AG04450 (cell line): ENCODE measurements at places on chromosomes 3 and 15.

DNA sequence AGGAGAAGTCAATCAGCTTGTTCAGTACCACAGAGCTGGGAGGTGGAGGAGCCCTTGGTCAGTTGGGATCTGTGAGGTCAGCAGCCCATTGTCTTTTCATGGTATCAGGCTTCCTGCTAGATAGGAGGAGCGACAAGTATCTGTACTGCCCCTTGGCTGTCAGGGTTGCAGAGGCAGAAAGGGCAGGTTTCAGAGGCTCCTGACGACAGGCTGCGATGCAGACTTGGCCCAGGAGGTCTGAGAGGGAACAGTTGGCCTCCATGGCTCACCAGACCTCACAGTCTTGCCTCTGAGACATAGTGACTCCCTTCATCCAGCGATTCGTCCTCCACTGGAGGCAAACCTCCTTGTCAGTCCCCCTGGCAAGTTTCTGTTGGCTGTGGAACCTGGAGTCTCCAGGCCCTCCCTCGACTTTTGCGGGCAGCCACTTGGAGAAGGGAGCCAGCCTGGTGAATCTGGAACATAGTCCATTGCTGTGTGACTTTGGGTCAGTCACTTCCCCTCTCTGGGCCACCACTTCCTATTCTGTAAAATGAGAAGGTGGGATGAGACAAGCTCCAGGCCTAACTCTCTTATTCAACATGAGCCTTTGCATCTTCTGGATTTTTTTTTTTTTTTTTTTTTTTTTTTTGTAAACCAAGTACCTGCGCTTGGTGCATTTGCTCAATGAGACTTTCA lies 177.9 kb upstream of the TLE3 start:
- no peak for DNase-seq

DNA sequence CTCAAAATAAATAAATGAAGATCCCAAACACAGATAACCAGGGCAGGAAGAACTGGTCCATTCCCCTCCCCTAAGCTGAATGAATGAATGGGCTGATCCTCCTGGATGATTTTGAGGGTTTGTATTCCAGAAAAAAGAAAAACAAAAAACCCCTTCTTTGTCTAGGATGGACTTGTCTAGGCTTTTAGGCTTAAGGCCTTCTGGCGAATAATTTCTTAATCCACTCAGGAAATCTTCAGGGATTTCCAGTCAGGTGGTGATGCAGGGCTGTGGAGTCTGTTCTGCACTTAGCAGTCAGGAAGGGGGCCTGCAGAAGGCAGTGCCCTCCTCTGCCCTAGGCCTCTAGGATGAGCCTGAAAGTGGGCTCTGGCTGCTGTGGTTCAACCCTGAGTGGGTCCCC lies 52.1 kb downstream of the BDH1 start:
- no peak for DNase-seq

- DNase-seq: no peak
Measured at GRCh38 chr3:105260385-105260784, 106.3 kb upstream of the ALCAM start.

GRCh38 chr3:9623148-9623547 lies 26.2 kb upstream of the MTMR14 start:
- DNase-seq: no peak

GRCh38 chr3:181250714-181251113 lies 261.2 kb upstream of the DNAJC19 start:
- no peak for DNase-seq

DNA sequence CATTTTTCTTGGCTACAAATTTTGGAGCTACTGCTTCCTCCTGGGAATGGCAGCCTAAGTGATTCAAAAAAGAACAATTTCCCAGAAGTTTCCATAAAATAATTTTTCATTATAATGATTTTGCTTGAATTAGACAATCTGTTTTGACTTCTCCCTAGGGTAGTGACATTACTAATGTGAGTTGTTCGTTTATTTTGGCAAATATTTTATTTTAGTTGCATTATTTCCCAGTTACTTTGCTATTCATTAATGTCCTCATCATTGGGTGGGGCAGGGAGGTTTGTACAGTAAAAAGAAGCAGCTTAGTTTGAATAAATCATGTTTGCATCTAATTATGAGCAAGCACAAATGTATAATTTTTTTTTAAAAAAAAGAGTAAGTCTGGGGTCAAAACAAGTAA lies 686.6 kb downstream of the ROBO2 start:
- DNase-seq: no peak

DNA sequence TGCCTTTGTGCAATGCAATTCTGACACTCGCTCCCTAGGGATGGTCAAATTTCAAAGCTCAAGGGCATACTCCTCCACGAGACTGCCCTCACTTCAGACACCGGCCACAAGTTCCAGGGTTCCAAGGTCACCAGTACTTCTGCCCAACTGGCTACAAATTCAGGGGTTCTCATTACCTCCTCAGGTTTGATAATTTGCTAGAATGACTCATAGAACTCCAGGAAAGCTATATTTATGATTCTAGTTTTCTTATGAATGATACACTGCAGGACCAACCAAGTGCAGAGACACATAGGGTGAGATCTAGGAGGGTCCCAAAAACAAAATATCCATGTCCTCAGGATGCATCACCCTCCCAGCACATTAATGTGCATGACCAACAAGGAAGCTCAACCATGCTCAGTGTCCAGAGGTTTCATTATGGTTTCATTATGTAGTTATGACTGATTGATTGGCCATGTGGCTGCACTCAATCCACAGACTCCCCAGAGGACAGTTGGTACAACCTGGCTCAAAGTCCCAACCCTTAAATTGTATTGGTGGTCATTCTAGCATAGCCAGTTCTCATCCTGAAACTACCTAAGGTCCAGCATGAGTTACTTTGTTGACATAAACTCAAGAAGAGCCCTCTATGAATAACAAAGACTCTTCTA lies 170.4 kb upstream of the LRRN1 start:
- DNase-seq: no peak

- no peak for DNase-seq
Measured at GRCh38 chr15:52466716-52467115, 62.0 kb downstream of the MYO5A start.

- DNase-seq: no peak
Measured at GRCh38 chr3:130316169-130316568, 29.3 kb upstream of the COL6A5 start.

DNA sequence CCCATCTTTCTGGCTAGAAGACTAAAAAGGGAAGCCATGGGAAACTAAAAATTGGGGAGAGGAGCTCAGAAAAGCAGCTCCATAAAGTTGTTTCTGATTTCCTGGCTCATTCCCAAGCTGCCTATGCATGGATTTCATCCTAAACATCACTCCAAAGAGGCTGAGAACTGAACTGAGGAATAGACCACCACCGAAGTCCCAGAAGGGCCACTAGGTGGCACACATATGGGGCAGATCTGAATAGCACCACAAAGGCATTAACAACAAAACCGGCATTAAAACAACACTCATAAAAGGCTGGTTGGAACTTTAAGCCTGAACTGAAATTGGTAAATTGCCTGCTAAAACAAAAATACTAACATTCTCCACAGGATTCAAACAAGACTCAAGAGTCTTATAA lies 106.3 kb downstream of the PLD1 start:
- DNase-seq: no peak

DNA sequence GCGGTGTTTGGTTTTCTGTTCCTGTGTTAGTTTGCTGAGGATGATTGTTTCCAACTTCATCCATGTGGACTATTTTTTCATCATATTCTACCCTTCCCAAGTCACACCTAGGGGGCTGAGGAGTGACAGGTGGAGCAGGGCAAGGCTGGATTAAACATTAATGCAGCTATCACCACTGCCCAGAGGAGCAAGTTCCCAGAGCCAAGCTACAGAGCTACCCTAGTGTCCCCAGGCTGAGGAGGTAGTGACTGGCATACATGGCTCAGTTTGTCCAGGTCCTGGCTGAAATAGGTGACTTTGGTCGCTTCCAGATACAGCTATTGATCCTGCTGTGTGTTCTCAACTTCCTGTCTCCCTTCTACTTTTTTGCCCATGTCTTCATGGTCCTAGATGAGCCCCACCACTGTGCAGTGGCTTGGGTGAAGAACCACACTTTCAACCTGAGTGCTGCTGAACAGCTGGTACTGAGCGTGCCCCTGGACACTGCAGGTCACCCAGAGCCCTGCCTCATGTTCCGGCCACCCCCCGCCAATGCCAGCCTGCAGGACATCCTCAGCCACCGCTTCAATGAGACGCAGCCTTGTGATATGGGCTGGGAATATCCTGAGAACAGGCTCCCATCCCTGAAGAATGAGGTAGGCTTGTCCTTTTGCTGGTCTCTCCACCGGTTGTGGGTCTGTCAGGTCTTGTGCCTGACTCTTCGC lies at the start of gene SLC22A13:
Gene SLC22A13 (plus strand): TSS at position 209 of the 704 bp plus-strand sequence. CDS start 49 bp downstream, at position 258.
- DNase-seq: no peak

DNA sequence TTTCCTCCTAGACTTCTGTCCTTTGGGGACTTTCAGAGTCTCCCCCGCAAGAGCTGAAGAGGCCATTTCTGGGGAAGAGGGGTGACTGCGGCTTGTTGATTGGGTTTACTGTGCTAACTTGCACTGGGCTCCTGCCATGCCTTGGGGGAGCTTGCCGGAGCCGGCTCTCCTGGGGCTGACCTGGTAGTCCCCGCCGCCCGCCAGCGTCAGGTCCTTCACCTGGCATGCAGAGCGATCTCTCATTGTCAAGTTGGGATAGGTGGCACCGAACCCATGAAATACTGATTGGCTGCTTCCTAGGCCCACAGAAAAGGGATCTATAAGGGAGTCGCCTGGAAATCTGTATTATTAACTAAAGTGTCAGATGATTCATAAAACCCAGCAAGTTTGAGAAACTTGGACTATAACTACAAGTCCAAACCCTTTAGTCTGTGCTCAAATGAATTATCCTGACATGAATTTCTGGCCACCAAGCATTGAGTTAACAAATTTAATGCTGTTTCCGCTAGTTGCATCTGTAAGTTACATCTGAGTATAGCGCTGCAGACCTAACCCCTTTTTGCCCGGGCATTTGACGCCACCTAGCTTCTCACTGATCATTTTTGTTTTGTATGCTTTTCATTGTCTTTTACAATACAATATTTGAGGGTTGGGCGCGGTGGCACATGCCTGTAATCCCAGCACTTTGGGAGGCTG lies 607 bp upstream of the IMP3 start:
- no peak for DNase-seq

DNA sequence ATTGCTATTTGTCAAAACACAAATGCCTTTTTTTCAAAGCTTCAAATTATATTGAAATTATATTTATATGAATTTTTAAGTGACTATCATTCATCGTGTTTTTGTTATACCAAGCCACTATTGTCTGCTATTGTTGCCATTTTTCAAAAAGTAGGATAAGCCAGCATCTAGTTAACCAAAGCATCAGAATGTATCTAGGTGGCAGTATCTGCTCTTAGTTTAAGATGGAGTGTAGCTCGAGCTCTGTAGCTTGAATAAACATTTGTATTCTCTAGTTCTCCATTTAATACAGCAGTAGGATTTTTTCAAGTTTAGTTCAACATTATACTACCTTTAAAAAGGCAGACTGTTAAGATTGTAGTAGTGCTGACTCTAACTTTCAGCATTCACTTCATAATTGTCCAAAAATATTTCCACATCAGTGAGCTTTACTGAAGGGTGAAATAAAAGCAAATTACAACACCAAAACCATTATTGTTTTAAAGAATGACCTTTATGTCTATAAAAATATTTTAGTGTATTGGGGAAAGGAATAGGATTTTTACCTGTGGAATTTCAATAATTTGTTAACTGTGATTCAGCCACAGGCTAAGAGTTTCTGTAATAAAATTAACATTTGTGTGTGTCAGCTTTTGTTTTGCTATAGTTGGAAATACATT lies 19.6 kb upstream of the C15orf61 start:
- DNase-seq: no peak

DNA sequence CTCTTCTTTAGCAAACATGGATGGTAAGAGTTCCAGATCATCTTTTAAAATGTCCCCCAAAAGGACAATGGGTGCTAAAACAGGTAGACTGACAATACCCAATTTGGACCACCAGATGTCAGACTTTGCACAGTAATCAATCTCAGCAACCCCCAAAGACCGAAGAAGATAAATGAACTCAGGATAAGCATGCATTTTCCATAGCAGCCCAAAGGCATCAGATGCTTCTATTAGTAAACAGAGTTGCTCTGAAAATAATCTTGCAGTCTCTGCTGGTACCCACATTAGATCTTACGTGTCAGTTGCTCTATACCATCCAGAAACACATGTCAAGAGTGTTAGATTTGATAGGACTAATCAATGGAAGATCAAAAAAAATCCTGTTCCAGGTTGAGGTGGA lies 20.6 kb downstream of the MYH15 start:
- DNase-seq: no peak

DNA sequence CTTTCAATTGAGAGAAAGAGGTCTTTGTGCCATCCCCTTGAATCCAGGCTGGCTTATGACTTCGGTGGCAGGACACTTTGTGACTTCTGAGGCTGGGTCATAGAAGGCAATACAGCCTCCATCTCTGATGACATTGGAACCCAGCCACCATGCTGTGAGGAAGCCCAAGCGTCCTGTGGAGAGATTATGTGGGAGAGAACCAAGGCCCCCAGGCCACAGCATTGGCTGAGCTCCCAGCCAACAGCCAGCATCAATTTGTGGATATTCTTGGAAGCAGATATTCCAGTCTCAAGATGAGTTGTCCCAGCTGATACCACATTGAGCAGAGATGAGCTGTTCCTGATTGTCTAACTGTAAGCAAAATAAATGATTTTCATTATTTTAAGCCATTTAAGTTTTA lies 12.7 kb upstream of the XIRP1 start:
- no peak for DNase-seq

- DNase-seq: no peak
Measured at GRCh38 chr3:55683666-55684270, 196.7 kb upstream of the WNT5A start.

DNA sequence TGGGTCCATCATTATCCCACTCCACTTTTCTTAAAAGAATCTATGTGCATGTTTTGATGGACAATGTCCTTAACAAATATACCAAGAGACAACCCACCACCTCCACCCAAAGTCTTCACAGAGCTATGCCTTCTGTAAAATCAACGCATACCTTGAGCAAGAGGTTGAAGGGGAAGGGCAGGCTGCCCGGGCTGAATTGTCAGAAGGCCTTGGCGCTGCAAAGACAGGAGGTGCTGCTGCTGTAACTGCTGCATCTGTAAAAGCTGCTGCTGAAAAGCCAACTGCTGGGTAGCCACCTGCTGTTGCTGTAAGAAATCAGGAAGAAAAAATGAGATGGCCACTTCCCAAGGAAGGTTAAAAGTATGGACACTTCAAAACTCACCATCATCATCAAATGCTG lies 536.7 kb downstream of the FOXP1 start:
- DNase-seq: no peak
